ENCODE measurements at places on chromosomes 13 and 19. TPM values are rescaled to one million over a fixed set of nuclear protein-coding genes. Genes with fewer than 3 reads are reported as not detected.

SAE1 gene
- 62.0 TPM for total RNA-seq

PCDH17 gene
- 0.08 TPM for total RNA-seq

PCDH20 gene
- total RNA-seq, result 0.08 TPM

ZNF578 gene
- total RNA-seq, result 1.4 TPM

MEIS3 gene
- 48.6 TPM for total RNA-seq

TEX101 gene
- total RNA-seq, result not detected

ZNF221 gene
- total RNA-seq, result 6.3 TPM

CABP5 gene
- not detected for total RNA-seq

MCEMP1 gene
- not detected for total RNA-seq

GSX1 gene
- total RNA-seq, result not detected

KLK10 gene
- total RNA-seq, result not detected

FFAR3 gene
- total RNA-seq, result not detected

GIPR gene
- not detected for total RNA-seq

FCHO1 gene
- 0.12 TPM for total RNA-seq

UBE2L5 gene
- total RNA-seq, result 0.08 TPM

PSG2 gene
- not detected for total RNA-seq

RETN gene
- total RNA-seq, result not detected

KLF12 gene
- 7.1 TPM for total RNA-seq

NANOS2 gene
- total RNA-seq, result not detected

PTPRS gene
- total RNA-seq, result 79.3 TPM

PROZ gene
- total RNA-seq, result not detected

C1QTNF9B gene
- total RNA-seq, result not detected

NLRP5 gene
- not detected for total RNA-seq

EML2 gene
- total RNA-seq, result 33.4 TPM

IGLON5 gene
- not detected for total RNA-seq

PLK5 gene
- total RNA-seq, result not detected

UTP14C gene
- 6.2 TPM for total RNA-seq

NPAS1 gene
- total RNA-seq, result 0.12 TPM

SCEL gene
- not detected for total RNA-seq

CLEC17A gene
- not detected for total RNA-seq

CBLC gene
- total RNA-seq, result not detected

ZNF320 gene
- total RNA-seq, result 9.0 TPM

BRCA2 gene
- total RNA-seq, result 1.1 TPM

RASL11A gene
- total RNA-seq, result 2.5 TPM

PSPC1 gene
- total RNA-seq, result 22.0 TPM

TGFBR3L gene
- total RNA-seq, result not detected

SIGLEC9 gene
- not detected for total RNA-seq

CLN5 gene
- total RNA-seq, result 17.9 TPM

SPTBN4 gene
- 1.2 TPM for total RNA-seq

Data from smooth muscle cell of the coronary artery (primary cell).